ENCODE measurements at places on chromosomes 5 and 9. TPM values are rescaled to one million over a fixed set of nuclear protein-coding genes. Genes with fewer than 3 reads are reported as not detected.
A peak's percentile ranks its signal among the peaks of the same experiment; 100 is the strongest.

DNA sequence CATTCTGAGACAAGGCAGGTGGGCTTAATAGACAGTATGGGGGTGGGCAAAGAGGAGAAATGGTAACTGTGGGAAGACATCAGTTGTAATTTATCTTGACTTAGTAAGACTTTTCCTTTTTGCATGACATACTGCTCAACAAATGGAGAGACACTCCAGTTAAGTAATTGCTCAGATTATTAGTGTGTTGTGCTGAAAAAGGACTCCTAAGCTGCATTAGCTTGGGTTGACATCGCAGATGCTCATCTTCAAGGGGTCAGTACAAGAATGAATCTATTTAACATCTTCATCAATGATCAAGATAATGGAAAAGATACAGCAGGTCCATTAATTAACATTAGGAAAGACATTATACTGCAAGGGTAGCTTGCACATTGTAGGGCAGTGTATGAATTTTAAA, 181.1 kb upstream of the ELAVL2 start:
- no peak for DNase-seq

GRCh38 chr9:83425240-83425639, 113.0 kb downstream of the FRMD3 start:
- DNase-seq = no peak

- DNase-seq = no peak
Measured at GRCh38 chr9:125238127-125238914, 2.8 kb downstream of the HSPA5 start.

GRCh38 chr5:108524564-108524963, 142.7 kb upstream of the FBXL17 start:
- DNase-seq = no peak

- peak; percentile 89 for DNase-seq
Measured at GRCh38 chr5:181191526-181192336, 13.3 kb downstream of the TRIM7 start.

Gene SUSD3
- 10.3 TPM for polyA plus RNA-seq

Gene TOMM5
- polyA plus RNA-seq = 110 TPM

GRCh38 chr9:71814226-71814625, 45.9 kb upstream of the CEMIP2 start:
- DNase-seq = no peak

DNA sequence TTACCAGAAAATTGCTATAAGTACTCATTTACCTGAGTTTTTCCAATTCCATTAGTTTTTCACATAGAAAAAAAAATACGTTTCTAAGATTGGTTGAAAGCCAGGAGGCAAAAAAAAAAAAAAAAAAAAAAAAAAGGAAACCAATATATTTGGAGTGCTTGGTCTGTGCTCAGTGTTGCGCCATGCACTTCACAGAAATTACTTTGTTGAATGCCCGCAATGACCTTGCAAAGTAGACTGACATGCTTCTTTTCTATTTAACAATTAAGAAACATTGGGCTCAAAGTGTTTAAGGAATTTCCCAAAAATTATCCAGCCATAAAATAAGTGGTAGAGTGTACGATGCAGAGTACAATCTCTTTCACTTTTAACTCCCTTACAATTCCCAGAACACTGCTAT, 65.2 kb upstream of the PAPPA start:
- no peak for DNase-seq

Gene RHOBTB3
- polyA plus RNA-seq = 68.0 TPM

Gene FBP2
- 0.08 TPM for polyA plus RNA-seq

GRCh38 chr9:88571419-88571818, 36.4 kb downstream of the NXNL2 start:
- no peak for DNase-seq

GRCh38 chr5:139652788-139653241, 4.7 kb downstream of the CXXC5 start:
- no peak for DNase-seq

Gene CMYA5
- polyA plus RNA-seq = 20.3 TPM

DNA sequence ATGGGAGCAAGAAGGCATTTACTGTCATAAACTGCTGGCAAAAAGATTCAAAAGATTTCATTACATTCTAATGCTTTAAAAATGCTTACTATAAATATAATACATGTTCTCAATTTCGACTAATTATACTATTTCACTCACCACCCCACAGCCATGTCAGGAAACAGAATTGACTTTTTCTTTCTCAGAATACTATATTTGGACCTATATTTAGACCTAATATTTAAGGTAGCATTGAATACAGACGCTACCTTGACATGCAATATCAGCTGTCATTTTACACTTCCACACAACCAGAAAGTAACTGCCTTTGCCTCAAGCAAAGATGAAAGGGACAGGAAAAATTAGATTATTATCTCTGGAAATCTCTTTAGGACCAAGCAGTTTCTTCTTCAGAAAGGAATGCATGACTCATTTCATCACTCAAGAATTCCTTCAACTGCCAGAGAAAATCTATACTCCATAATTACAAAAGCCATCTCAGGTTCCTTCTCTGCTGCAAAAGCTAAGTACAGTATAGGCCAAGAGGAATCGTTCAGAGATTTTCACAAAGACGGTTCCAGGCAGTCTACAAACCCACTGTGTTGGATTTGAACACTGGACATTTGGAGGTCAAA, 11.8 kb upstream of the UBE2QL1 start:
- no peak for DNase-seq

DNA sequence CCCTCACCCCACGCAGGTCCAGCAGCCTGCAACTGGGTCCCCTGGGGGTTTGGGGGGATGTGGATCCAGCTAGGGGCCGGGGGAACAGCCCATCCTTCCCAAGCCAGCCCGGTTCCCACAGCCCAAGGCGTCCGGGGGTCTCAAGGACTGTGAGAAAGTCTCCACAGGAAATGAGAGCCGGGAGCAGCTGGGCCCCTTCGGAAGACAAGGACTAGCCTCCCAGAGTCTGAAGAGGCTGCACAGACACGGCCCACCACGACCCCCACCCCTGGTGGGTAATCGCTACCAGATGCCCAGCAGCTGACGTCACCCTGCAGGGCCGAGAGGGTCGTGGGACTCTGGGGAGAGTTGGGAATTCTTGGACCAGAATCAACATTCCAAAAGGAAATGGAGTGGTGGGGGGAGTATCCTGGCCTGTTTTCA, 10.5 kb downstream of the SH2D3C start:
- DNase-seq = peak; percentile 51

GRCh38 chr5:9559965-9560364, 14.1 kb upstream of the SEMA5A start:
- DNase-seq = no peak

GRCh38 chr9:134870746-134871662, 9.6 kb upstream of the FCN2 start:
- no peak for DNase-seq

DNA sequence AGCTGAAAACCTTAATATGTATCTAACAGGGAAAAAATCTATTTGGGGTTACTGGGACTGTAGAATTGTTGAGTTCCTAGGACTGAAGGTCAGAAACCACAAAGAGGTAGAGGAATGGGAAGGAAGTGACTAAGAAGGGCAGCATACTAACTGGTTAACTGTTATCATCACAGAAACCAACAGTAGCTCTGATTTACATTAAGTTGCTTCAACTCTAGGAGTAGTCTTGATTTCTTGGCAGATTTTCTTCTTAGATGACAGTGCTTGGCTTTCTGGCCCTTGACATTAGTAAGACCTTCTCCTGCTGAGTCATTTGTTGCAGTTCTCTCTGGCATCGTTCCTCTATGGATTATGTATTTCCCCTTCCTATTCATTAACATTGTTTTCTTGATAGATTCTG, 116.1 kb upstream of the RASA1 start:
- DNase-seq = no peak

GRCh38 chr5:123001808-123002207, 34.7 kb downstream of the PPIC start:
- no peak for DNase-seq

Gene FAM221B
- polyA plus RNA-seq = 0.60 TPM

Gene SLIT3
- 53.7 TPM for polyA plus RNA-seq

Gene SAXO1
- 0.25 TPM for polyA plus RNA-seq

Gene TMEM215
- polyA plus RNA-seq = 0.54 TPM

DNA sequence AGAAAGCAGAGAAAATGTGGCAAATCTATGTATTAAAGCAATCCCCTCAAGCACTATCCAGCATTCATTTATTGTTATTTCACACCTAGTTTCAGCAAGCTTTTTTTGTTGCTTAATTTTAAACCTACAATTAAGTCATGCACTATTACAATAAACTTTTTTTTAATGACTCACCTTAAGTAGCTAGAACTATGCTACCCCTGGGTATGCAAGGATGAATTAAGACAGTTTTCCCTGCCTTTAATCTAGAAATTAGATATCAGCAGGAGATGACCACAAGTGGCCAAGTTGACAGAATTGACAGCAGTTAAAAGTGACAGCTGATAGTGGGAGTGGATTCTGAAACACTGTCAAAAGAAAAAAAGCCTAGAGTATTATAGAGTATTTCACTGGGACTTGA, 20.0 kb downstream of the ITGA1 start:
- DNase-seq = no peak

DNA sequence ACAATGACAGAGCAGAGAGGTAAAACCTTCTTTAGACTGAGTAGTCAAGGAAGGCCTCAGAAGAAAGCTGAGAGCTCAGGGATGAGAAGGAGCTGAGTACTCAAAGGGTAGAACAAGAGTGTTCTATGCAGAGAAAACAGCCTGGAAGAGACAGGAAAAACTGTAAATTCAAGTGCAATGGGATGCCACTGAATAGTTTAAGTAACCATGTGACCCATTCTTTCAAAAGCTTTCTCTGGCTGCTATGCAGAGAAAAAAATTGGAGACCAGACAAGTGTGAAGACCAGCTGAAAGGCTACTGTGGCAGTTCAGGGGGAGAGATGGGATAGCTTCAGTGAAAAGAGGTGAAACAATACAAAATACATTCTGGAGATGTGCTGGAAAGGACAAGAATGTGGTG, 61.3 kb upstream of the RNF38 start:
- DNase-seq = no peak

Gene FBP1
- polyA plus RNA-seq = 55.9 TPM

GRCh38 chr5:27403243-27403882, 365.0 kb upstream of the CDH9 start:
- DNase-seq = no peak

Gene LCN9
- not detected for polyA plus RNA-seq

DNA sequence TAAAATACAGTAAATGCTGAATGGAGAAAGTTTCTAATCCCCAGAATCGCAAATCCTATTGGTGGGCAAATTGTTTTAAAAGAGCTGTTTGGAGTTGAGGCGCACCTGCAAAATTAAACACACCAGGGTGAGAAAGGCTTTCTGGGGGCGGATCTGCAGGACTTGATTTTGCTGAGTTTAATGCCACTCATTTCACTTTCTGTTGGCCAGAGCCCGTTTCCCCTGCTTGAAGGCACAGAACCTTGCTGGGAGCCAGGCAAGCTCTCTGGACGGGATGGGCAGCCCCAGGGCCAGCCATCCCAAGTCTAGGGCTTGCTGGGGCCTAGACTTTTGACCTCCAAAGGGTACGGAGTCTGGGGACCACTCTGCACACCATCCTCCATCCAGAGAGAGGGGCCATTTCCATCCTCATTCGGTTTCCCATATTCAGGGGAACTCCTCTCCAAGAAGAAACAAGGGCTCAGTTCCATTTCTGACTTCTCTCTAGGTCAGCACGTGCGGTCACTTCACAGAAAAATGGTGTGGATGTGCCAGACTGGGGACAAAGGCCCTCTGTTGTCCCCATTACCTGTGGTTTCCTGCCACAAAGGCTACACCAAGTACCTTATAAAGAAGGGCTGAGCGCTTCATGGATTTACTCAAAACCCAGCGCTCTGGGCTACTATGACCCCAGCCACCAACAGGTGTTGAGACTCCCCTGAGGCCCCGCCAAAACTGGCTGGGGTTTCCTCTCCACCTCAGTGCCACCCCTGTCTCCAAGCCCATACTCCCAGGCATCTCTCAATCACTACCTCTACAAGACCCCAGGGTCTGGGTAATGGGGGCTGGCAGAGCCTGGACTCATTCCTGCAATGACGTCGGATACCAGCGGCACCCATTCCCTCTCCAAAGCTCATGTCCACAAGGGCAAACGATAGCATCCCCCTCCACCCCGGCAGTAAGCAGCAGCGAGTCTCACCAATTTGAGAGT, 170.0 kb downstream of the AUH start:
- DNase-seq = no peak

- peak; percentile 39 for DNase-seq
Measured at GRCh38 chr9:85258823-85259370, 482.9 kb downstream of the AGTPBP1 start.

Gene PLCXD3
- 0.56 TPM for polyA plus RNA-seq

DNA sequence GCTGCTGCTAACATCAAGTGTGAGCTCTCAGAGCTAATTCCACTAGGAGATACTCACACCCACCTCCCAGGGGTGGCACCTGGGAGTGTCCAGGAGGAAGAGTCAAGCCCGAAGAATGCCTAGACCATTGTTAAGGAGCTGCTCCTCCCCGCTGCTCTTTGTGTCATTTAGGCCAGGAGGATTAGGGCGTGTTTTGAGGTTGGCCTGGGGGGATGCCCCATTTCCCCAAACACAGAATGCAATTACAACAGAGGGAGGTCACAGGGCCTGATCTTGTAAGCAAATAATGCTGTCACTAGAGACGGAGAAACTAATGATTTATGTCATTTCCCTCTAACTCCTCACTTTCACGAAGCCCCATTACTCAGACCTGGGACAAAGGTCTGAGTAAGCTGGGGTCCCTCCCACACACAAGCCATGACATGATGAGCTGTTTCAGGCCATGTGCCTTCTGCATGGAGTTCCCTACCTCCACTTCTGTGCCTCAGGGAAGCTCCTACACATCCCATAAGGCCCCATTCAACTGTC, 312.5 kb downstream of the ACTL7B start:
- no peak for DNase-seq

Gene DNM1
- 61.4 TPM for polyA plus RNA-seq

Gene IFNA16
- polyA plus RNA-seq = not detected

GRCh38 chr5:56330806-56331205, 97.7 kb upstream of the ANKRD55 start:
- DNase-seq = no peak

DNA sequence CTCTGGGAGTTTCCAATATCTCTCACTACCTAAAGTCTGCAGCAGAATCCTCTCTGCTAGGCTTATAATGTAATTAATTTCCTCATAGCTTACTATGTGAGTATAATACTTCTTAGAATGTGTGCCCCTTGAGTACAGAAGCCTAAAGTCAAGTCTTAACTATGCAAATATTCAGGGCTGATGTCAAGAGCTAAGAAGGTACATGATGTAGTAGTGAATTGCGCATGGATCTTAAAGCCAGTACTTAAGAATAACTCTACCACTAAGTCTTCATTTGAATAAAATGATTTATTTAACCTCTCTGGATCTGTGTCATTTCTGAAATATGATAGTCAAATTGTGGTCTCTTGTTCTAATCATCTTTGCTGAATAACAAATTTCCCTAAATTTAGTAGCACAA, 442.9 kb downstream of the DTWD2 start:
- no peak for DNase-seq

Gene PCDHA13
- polyA plus RNA-seq = 0.03 TPM

Gene CDHR2
- polyA plus RNA-seq = 15.0 TPM

All from left renal cortex interstitium (tissue), 4 donors.